Hematopoietic multipotent progenitor cell treated with erythropoietin and hydrocortisone succinate and interleukin-3 and kit ligand, for 15 days (in vitro differentiated cells): ENCODE measurements at places on chromosomes 2 and 18.

- DNase-seq = no peak
Observed at GRCh38 chr2:105578166-105578565, 166.5 kb upstream of the NCK2 start.

DNA sequence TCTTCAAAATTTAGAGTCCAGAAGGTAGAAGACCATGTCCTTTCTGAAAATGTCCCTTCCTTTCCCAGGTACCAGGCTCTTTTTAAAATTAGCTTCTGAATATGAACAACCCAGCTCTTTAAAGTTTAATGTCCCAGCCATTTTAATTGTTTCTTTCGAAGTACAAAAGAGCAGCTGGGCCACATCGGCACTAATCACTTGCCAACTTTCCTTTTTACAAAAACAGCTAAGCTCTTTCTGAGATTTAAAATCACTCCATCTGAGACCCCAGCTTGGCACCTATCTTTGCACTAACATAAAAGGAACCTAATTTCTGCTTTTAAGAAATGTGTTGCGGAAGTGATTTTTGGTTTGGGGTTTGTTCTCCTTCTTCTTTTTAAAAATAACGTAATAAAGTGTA is 2.6 kb downstream of the BOD1L2 start:
- no peak for DNase-seq

GRCh38 chr2:85409845-85410583 is at the start of gene CAPG:
CAPG (minus strand) TSS chr2:85410366; CDS start chr2:85402145, 8,221 bp downstream.
- DNase-seq = peak; percentile 25

DNA sequence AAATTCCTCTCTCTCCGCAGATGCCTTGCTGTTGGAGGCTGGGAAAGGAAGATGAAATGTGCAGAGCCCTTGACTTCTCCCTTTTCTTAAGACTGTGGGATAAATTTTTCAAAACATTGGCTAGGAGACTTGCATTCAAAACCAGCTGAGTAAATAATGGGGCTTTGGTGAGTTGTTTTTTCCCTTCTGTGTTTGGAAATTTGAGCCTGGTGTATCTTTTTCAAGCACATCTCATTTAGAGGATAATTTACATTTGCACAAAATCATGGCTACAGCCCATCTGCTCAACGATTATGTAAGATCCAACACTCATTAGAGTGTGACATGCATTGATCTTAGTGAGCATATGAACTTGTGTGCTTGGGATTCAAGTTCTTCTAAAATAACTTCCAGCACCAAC is 112.1 kb upstream of the ATP8B1 start:
- no peak for DNase-seq

GRCh38 chr2:223513771-223514455 is 88.2 kb downstream of the SCG2 start:
- no peak for DNase-seq

GRCh38 chr2:218722419-218722818 is 11.8 kb downstream of the TTLL4 start:
- no peak for DNase-seq

GRCh38 chr2:28350791-28351285 is 41.8 kb upstream of the FOSL2 start:
- DNase-seq = no peak

GRCh38 chr2:54553775-54554174 is 97.6 kb downstream of the SPTBN1 start:
- no peak for DNase-seq

DNA sequence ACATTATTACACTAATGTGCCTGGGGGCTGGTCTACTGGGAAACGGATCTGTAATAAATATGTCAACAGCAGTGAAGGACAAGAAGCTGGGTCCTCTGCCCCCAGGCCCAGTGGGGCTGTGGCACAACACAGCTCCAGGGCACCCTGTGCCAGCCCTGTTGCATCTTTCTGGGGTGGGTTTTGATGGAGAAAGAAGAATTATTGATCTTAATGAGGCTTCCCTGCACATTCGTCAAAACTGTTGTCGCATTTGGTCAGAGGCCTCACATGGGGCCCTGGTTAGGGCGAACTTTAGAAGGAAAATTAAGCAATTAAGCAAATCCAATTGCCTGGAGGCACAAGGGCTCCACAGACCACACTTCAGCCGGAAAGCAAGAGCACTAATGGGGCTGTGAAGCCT is 30.0 kb upstream of the TWIST2 start:
- DNase-seq = no peak

DNA sequence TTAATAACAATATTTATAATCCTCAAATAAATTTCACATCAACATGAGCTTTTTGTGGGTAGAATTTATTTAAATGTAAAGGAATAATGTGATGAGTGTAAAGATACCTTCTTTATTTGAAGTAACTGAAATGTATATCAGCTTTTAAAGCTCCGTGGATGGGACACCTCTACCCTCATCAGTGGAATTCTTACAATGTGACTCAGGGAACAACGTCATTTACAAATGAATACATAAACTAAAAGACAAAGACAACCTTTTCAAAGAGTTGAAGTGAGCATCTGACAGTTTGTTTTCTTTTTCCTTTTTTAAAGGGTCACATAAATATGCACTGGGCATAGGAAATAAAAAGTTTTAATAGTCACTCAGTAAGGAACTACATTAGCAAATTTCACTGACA is 1127.0 kb upstream of the CRIM1 start:
- no peak for DNase-seq
